Stimulated activated CD4-positive, alpha-beta T cell treated with anti-CD3 and anti-CD28 coated beads, Interleukin-2, amount 100 ng/mL, for 48 hours (primary cell): ENCODE measurements at places on chromosomes 11 and 22.

DNA sequence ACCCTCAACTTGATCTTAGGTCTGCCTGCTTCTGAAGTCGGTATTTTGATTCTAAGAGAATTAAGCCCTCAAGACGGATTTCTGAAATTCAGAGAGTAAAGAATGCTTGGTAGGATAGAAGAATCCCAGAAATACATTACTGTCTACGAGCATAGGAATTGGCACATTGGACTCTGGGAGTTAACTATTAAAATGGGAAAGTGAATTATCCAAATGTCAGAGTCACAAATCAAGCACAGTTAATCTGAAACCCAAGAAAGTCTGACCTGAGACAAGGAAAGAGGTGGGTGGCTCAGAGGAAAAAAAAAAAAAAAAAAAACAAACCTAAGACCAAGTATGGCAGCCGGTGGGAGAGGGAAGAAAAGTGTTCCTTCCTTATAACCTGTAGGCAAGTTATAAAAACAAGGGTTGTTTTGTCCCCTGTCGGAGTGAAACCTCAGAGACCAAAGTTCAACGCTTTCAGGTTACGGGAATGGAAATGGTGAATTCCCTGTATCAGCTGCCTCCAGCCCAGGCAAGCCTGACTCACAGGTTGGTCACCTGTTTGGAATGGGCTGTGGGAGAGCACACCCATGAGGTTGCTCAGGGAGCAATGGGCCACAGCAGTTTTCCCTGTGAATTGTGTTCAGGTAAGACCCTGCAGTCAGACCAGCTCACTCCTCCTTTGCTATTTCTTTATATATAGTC lies 139.0 kb downstream of the ETS1 start:
- DNase-seq: no peak

DNA sequence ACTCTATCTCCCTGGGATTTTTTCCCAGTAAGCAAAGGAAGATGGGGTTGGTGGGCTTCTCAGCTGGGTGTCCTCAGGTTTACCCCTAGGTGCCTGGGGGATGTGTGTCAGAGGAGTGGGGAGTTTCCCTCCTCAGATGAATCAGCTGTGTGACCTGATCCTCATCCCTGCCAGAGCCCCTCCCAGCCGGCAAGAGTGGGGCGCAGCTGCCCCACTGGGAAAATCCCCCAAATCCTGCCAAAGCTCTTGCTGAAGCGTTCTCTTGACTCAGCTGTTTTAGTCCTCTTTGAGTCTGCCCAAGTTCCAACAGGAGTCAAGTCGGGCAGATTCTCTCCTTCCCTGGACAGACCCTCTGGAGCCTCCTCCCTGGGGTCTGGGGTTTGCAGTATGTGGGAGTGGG lies 6.0 kb downstream of the C11orf68 start:
- no peak for DNase-seq

DNA sequence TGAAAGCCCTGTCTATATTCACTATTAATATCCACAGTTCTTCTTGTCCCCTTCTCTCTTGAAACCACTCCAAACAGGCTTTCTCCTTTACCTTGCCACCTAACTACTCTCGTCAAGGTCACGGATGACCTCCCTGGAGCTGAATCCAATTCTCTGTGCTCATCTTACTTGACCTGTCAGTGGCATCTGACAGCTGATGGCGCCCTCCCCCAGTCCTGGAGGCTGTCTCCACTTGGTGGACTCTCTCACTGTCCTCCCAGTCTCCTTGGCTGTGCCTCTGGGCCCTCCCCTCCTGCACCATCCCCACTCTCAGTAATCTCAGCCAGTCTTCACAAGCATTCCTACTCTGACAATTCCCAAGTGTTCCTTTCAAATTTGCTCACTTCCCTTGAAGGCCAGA lies 8.7 kb downstream of the TNKS1BP1 start:
- DNase-seq: no peak

- no peak for DNase-seq
Measured at GRCh38 chr11:130639369-130639768, 190.9 kb downstream of the ADAMTS15 start.

DNA sequence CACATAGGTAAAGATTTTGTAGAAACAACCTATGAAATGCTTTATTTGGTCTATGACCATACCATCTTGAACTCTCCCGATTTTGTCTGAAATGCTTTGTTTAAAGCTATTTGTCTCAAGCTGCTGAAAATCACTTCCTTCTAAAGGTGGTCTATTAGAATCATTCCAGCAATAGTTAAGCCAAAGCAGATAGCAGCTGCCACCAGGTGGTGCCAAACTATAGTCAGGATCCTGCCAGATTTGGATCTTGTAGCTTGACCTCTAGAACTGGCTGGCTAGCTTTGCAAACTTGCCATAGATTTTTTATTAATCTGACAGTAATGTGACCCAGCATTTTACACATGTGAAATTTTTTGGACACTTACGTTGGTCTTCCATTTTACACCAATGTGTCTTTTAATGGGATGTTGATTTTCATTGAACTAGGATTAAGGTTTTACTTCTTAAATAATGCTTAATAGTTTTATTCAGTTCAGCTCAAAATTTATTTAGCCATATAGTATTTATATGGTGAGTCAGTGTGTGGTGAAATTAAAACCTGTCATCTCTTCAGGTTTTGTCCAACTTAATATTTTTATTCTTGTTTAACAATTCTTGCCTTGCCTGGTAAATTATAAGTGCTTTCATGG lies 19.7 kb downstream of the CTR9 start:
- no peak for DNase-seq

- DNase-seq: no peak
Measured at GRCh38 chr11:128246364-128246801, 341.0 kb downstream of the ETS1 start.

GRCh38 chr11:35484435-35484834 lies 41.0 kb downstream of the PAMR1 start:
- DNase-seq: no peak

- no peak for DNase-seq
Measured at GRCh38 chr22:35349368-35349703, 31.6 kb upstream of the HMOX1 start.

GRCh38 chr11:86670911-86671310 lies 1.5 kb downstream of the ME3 start:
- no peak for DNase-seq

- no peak for DNase-seq
Measured at GRCh38 chr11:35377262-35377661, 42.1 kb downstream of the SLC1A2 start.

DNA sequence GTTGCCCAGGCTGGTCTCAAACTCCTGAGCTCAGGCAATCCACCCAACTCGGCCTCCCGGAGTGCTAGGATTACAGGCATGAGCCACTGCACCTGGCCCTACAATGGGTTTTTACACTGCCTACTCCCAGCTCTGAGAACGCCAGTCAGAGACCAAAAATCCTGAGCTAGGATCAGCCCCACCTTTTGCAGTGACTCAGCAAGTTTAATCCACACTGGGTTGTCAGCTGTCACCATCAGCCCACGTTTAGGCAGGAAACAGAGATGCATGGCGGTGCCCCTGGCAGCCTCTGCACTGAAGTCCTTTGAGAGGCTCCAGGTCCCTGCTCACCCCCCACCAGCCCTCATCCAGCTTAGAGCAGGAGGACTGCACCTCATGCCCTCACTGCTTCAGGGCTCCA lies 117.6 kb downstream of the ARHGAP8 start:
- no peak for DNase-seq

- DNase-seq: no peak
Measured at GRCh38 chr11:84117394-84117793, 831.2 kb upstream of the CCDC90B start.

DNA sequence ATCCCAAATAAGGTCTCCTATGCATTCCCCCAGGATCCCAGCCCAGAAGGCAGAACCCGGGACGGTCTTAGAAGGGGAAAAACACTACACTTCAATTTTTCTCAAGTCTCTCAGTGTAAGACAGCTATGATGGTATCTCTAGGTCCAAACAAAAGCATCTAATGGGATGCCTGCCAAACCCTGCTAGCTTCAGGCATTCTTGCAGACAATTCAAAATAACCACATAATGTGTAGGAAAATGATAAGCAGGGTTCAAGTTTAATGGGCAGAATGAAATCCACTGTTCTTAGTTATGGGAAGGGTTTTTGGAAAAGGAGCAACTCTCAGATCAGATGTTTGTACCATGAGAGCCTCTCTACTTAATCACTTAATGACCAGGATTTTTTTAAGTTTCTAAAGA lies 119.8 kb upstream of the ANO1 start:
- no peak for DNase-seq

DNA sequence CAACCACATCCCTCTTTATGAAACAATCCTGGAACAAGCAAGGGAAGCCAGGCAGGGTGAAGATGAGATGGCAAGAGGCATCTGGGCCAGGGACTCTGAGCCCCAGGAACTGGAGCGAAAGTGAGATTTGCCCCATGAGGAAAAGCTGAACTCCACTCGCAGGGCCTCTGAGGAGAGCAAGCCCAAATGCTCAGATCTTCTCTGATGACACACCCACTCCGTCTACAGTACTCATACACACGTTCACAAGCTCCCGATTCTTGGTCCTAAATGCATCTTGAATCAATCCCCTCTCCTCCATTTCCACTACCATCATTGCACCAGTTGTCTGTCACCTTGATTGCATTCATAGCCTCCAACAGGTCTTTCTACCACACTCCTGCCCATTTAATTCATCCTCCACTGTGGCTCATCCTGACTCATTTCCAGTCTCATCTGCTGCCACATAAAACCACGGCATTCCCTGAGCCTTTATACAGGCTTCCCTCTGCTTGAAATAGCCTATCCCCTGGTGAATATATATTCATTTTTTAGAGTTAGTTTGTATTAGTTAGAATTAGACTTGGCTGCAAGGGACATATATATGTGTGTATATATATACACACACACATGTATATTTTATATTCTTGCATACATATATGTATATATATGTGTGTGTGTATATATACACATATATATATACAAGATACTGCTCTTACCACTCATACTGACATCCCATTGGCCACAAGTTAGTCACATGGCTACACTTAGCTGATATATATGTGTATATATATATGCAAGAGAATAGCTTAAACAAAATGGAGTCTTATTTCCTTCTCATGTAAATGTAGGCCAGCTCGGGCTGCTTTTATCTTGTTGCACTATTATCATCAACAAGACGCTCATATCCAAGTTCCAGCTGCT lies 1.4 kb upstream of the APOA5 start:
- no peak for DNase-seq
